Tracheal epithelial cell (primary cell): ENCODE measurements at places on chromosomes 5 and 9. TPM values are rescaled to one million over a fixed set of nuclear protein-coding genes. Genes with fewer than 3 reads are reported as not detected.

Gene CAMK4
- total RNA-seq, result 1.1 and 2.2 TPM in 2 replicates

Gene PSMB7
- 133 and 144 TPM in 2 replicates for total RNA-seq

Gene TEX10
- total RNA-seq, result 31.3 and 32.8 TPM in 2 replicates

Gene SHROOM1
- total RNA-seq, result 1.2 and 4.9 TPM in 2 replicates

Gene GLRA1
- total RNA-seq, result not detected in 2 replicates

Gene SPOCK1
- 2.6 and 14.5 TPM in 2 replicates for total RNA-seq

Gene RPS23
- 4,011 and 5,250 TPM in 2 replicates for total RNA-seq

Gene GDA
- total RNA-seq, result 1.5 and 2.2 TPM in 2 replicates

Gene AQP7
- not detected in 2 replicates for total RNA-seq

Gene SLC4A9
- 0.21 TPM in 1 of 2 replicates, not detected in the other for total RNA-seq

Gene LOX
- total RNA-seq, result 1.1 and 13.5 TPM in 2 replicates

Gene WWC1
- 20.7 and 69.4 TPM in 2 replicates for total RNA-seq

Gene GFRA3
- total RNA-seq, result not detected in 2 replicates

Gene ZDHHC11B
- total RNA-seq, result under 0.01 and 0.24 TPM in 2 replicates

Gene KIF27
- total RNA-seq, result 2.8 and 3.9 TPM in 2 replicates

Gene MRPL36
- 43.9 and 49.9 TPM in 2 replicates for total RNA-seq

Gene INSL6
- total RNA-seq, result not detected in 2 replicates

Gene PRR7
- 5.3 and 10.0 TPM in 2 replicates for total RNA-seq
